ENCODE measurements at places on chromosomes 3 and 15. TPM values are rescaled to one million over a fixed set of nuclear protein-coding genes. Genes with fewer than 3 reads are reported as not detected.

- DNase-seq = no peak
Measured at GRCh38 chr15:78685159-78685921, 44.3 kb upstream of the CHRNB4 start.

- DNase-seq = no peak
Measured at GRCh38 chr3:11199902-11200845, 45.9 kb downstream of the HRH1 start.

DNA sequence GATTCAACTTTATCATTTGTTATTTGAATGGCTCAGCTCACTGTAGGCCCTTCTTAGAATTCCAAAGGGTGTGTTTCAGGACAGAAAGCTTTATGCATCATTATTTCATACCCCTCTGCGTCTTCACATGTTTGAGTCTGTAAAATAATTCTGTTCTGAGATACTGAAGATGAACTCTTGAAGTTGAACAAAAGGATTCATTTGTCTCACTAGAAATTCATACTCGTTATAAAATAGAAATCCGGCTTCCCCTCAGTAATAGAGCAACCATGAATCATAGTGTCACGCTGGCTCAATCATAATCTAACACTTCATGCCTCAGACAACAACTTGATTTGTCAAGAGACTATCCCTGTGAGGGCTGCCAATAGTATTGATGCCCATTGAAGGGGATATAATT lies 1015.4 kb upstream of the SEMA6D start:
- no peak for DNase-seq

GRCh38 chr3:27326629-27327545 lies 42.3 kb downstream of the NEK10 start:
- DNase-seq = no peak

- no peak for DNase-seq
Measured at GRCh38 chr3:60536420-60536819, 714.8 kb downstream of the FHIT start.

GRCh38 chr3:157858821-157859220 lies 247.4 kb downstream of the SHOX2 start:
- DNase-seq = no peak

DNA sequence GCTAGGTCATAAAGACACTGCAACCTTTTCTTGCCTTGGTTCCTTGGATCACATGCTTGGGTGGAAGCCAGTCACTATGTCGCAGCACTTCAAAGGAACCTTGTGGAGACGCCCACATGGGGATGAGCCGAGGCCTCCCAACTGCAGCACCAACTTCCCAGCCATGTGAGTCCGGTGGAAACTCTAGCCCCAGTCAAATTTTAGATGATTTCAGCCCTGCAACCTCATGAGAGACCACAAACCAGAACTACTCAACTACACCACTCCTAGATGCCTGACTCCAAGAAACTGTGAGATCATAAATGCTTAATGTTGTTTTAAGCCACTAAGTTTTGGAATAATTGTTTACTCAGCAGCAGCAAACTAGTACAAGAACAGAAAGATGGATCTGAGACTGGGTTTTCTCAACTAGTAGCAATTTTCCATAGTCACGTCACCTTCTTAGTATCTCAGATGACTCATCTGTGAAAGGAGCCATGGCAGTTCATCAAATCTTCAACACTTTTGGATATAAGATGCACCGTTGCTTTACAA lies 86.5 kb downstream of the MB21D2 start:
- DNase-seq = no peak

DNA sequence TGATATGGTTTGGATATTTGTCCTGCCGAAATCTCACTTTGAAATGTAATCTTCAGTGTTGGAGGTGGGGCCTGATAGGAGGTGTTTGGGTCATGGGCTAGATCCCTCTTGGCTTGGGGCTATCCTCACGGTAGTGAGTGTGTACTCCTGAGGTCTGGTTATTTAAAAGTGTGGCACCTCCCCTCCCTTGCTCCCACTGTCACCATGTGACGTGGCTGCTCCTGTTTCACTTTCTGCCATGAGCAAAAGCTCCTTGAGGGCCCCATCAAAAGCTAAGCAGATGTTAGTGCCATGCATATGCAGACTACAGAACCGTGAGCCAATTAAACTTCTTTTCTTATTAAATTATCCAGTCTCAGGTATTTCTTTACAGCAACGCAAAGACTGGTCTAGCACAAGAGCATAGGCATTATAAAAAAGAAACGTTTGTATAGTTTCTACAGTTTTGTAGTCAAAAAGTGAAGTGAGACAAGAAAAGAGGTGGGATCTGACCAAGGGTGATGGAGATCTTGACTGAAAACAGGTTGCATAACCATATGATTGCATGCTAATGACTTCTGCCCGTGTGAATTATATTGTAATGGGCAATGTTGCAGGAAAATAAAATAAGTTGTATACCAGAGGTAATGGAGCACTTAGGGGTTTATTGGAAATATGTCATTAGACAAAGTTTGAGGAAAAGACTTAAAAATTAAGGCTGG lies 28.5 kb upstream of the CLASP2 start:
- DNase-seq = no peak

GRCh38 chr3:99863588-99863987 lies 45.9 kb downstream of the CMSS1 start:
- DNase-seq = no peak

- DNase-seq = no peak
Measured at GRCh38 chr15:60345598-60345997, 52.2 kb downstream of the ANXA2 start.

DNA sequence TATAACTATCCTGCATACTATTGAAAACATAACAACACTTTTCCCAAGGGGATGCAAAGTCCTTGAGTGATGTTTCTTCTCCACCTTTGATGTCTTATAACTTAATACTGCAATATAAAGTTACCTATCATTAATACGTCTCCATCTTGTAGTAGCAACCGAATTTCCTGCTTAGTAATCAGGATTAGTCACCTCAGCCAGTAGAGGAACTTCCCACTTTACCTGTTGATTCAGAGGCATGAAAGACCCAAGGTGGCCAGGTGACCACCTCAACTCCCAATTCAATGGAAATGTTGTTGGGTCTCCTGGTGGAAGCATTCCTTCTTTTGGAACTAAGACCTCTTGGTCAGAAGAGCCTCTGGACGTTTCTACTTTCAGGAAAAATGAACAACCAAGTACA lies 3.5 kb upstream of the TMCC1 start:
- no peak for DNase-seq

GRCh38 chr15:99473981-99474906 lies 91.5 kb upstream of the MEF2A start:
- no peak for DNase-seq

GRCh38 chr15:83914906-83915305 lies 261.0 kb downstream of the ADAMTSL3 start:
- DNase-seq = no peak

GRCh38 chr15:96333131-96334016 lies 2.9 kb downstream of the NR2F2 start:
- no peak for DNase-seq

DNA sequence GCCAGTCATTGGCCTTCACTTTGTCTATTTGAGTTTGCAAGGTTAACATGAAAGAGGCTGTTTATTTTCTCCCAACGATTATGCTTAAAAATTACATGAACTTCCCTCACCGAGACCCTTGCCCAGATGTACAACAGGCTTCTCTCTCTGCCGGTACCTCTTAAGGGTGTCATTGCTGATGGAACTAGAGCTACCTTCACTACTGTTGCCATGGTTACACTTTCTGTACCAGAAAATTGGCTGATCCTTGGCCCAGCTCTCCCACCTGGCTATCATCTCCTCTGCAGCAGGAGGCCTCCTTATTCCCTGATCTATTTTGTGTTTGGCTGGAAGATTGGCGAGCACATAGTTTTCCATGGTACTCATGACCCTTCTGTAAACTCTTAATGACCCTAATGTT lies 24.0 kb upstream of the LIPC start:
- DNase-seq = no peak

- DNase-seq = no peak
Measured at GRCh38 chr3:5078151-5078550, 43.9 kb upstream of the ARL8B start.

- DNase-seq = no peak
Measured at GRCh38 chr15:100901702-100902435, 17.3 kb upstream of the LRRK1 start.

GRCh38 chr15:94041746-94042145 lies 189.6 kb upstream of the MCTP2 start:
- no peak for DNase-seq

GRCh38 chr3:170760174-170760526 lies 109.8 kb downstream of the RPL22L1 start:
- no peak for DNase-seq

DNA sequence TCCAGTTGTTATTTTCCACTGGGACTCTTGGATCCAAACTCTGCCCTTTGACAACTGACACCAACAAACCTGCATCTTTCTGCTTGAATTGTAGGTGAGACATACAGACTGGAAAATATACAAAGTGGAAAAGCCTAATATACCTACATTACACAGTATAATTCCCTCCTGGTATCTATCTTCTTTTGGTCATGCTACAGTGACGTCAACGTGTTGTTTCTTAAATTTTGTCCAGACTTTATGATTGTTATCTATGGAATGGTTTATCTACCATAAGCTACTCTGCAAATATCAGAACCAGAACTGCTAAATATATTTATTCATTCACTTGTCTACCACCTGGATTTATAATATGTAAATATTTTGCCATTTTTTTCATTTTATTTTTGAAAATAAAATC lies 264.3 kb upstream of the ZPLD1 start:
- DNase-seq = no peak

DNA sequence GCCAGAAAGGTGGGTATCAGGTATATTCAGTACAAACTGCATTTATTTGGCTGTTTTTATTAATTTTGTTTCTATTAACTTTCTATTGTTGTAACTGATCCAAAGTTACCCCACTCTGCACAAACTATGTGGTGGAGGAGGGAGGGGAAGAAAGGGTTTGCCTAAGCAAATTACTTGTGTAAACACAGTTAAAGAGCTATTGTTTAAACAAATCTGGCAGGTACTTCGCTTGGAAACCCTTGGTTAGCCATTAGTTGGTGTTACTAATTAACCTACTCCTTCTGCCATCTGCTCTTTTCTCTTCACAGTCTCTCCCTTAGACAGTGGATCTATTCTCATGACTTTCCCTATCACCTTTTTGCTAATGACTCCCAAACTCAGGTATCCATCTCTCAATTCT lies 328.4 kb upstream of the NECTIN3 start:
- DNase-seq = no peak

- DNase-seq = peak; percentile 28
Measured at GRCh38 chr15:63402498-63403253, 21.0 kb upstream of the CA12 start.

- DNase-seq = no peak
Measured at GRCh38 chr15:62519900-62520299, 354.8 kb upstream of the C2CD4B start.

GRCh38 chr3:53478166-53478830 lies 16.1 kb upstream of the CACNA1D start:
- no peak for DNase-seq

DNA sequence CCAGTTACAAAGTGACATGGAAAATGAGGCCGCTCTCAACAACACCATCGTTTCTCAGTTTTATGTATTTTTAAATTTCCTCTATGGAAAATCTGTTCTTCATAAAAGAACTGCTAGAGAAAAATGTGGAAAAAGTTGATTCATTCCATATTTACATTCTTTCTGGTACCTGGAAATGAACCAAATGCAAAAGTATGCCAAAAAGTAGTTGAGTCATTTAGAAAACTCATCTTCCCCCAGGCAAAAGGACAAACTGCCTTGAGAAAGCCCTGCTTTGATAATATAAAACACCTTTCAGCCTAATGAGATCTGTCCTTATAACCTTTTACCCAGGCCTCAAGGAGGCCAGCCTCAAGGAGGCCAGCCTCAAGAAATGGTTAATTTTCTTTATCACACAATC lies 283.0 kb upstream of the VEPH1 start:
- DNase-seq = no peak

DNA sequence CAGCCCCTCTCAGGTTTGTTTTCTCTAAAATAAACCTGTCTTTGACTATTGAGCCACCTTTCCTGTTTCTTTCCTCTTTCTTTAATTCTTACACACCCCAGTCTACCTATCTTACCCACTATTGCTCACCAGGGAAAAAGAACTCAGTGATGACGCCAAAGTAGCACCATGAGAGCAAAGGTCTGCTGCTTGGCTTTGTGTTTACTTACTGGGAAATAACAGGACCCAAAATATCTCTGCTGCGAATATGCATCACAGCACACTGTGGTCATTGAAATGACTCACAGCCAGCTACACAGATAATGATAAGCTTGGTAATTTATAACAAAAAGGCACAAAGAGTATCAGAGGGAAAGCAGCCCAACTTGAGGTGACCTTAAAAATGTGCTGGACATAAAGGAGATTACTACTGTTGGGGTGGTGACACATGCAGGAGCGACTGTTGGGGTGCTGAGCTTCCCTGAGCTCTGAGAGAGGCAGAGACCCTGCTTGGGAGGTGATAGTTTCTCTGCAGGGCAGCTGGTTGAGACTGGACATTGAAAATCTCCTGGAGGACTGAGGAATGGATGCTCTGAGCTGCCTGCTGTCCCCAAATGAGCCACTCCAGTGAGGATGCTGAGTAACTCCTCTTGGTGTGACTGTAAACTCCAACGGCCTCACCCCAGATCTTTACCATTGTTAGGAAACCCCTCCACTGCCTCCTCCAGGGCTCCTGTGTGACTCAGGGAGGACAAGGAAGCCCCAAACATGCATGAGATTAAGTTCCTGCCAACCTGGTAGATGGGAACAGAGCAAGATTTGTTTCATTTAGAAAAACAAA lies 14.5 kb downstream of the EFCAB12 start:
- no peak for DNase-seq

DNA sequence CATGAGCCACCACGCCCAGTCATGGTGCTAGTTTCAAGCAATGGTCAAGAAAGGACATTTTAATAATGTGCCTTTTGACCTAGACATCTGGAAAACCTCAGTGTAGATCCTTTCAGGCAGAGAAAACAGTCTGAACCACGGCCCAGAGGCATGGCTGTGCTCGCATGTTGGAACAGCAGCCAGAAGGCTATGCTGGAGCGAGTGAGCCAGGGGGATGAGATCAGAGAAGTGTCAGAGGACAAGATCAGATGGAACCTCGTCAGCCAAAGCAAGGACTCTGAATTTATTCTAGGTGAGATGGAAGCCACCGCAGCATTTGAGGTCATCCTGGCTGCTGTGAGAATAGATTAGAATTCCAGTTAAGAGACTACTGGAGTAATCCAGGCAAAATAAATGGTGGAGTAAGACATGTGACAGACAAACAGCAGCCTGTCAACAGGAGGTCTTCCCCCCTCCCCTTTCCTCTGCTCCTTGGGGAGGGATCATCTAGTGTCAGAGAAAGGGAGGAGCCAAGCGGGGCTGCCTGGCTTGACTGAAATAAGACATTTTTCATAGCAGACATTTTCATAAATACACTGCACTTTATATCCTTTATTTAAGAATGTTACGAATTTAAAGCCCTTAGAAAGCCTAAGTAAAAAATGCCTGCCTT lies 40.4 kb upstream of the ACKR4 start:
- no peak for DNase-seq

Gene RETNLB
- total RNA-seq = not detected

Gene ZIC1
- total RNA-seq = not detected

Gene HCLS1
- 280 TPM for total RNA-seq

Gene ACKR2
- total RNA-seq = 2.8 TPM

Gene MRAS
- not detected for total RNA-seq

Gene CAV3
- total RNA-seq = not detected

Gene SLC24A5
- not detected for total RNA-seq

Gene AADAC
- total RNA-seq = not detected

Gene CDCP1
- 17.7 TPM for total RNA-seq

Gene MESP1
- total RNA-seq = 1.8 TPM

Gene SYNPR
- not detected for total RNA-seq

Gene SKOR1
- 0.32 TPM for total RNA-seq

Gene SNAPC5
- 25.7 TPM for total RNA-seq

Gene MGLL
- 2.2 TPM for total RNA-seq

Gene MYL3
- total RNA-seq = not detected

All from activated CD8-positive, alpha-beta T cell treated with anti-CD3 and anti-CD28 coated beads, Interleukin-2, amount 10 ng/mL, durations not matched to agents 7 days and 5 days (primary cell).